Activated naive CD4-positive, alpha-beta T cell (primary cell): ENCODE measurements at places on chromosomes 6 and 20.

DNA sequence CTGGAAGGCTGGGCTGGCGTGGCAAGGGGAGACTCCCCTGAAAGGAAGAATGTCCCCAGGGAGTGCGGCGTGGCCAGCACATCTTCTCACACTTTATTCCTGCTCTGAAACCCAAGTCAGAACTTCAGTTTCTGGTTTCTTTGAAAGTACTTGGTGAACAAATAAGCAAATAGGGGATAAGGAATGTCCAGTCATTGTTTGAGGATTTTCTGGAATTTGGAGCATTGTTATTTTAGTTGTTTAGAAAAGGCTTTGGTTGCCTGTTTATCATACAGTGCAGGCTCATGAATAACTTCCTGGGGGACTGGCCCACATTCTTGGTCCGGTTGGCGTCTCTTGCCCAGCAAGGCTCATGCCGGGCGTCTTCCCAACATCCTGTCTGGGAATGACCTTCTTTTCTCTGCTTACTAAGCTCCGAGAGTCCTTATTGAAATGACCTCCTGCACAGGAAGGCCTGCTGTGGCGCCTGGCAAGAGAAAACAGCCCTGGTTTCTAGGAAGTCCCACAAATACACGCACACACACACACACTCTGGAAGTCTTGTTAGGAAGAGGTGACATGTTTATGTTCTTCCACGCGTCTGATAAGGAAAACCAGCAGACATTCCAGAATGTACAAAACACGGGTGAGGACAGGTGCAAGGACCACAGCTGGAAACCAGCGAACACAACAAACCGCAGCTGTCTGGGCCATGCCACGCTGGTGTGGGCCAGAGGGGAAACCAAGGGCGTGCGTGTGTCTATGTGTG lies 71.9 kb downstream of the TMEM170B start:
- no peak for DNase-seq

DNA sequence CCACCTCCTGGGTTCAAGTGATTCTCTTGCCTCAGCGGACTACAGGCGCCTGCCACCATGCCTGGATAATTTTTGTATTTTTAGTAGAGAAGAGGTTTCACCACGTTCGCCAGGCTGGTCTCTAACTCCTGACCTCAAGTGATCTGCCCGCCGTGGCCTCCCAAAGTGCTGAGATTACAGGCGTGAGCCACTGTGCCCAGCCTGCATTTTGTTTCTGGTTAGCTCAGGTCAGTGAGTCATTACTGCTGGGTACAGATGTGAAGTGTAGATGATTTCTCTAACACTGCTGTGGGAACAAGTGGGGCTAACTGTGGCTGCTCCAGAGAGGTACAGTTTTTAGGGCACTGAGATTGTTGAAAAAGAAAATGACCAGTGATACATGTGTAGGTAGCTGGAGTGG lies 188.6 kb downstream of the PRL start:
- DNase-seq: no peak

GRCh38 chr6:13472976-13473767 lies 14.2 kb downstream of the GFOD1 start:
- no peak for DNase-seq

DNA sequence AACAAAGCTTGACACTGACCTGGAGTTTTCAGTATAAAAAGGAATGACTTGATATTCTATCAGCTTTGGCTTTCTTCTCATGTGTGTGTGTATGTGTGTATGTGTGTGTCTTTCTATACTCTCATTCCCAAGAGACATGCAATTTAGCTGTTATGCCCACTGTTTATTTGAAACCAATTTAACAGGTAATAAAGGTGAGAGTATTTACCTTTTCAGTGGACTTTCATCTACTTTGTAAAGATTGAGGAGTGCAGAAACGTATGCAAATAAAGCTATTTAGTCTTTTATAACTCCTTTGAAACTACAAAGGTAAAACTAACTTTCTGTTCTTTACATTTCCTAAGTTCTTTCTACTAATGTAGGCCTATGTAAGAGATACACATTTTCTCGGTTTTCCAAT lies 103.5 kb upstream of the HS3ST5 start:
- no peak for DNase-seq

DNA sequence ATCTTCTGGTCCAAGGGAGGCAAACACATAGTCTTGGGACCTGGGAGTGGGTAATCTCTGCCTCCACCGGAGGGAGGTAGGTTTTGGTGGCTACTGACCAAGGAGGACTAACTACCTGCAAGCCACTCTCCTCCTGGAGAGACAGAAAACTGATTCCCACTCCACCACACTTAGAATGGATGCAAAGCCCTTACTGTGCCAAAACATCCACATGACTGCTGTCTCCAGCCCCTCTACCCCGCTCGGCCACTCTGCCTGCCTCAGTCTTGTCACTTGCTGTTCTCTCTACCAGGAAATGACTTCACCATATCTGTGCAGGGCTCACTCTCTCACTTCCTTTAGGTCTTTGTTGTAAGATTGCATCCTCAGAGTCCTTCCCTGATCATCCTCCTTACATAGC lies 129.5 kb upstream of the ARG1 start:
- DNase-seq: peak; percentile 11

DNA sequence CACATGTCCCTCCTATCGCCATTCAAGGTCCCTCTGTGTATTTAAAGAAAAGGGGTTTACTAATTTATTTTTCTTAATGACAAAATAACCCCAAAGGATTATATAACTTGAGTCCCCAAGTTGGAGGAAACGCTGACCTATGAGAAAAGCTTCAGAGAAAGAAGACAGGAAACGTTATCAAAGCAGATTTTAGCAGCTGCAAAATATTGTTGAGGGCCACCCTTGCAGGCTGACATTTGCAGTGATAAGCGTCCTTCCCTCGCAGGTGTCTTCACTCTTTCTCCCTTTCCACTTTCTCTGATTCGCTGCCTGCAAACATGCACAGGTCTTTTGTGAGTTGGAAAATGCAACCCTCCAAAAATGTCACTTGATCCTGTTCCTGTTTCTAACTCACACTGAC lies 103.2 kb upstream of the RIPOR2 start:
- DNase-seq: no peak

- DNase-seq: no peak
Observed at GRCh38 chr6:44071670-44072451, 55.4 kb downstream of the MRPL14 start.

GRCh38 chr6:160273750-160274149 lies 15.1 kb upstream of the SLC22A2 start:
- no peak for DNase-seq

DNA sequence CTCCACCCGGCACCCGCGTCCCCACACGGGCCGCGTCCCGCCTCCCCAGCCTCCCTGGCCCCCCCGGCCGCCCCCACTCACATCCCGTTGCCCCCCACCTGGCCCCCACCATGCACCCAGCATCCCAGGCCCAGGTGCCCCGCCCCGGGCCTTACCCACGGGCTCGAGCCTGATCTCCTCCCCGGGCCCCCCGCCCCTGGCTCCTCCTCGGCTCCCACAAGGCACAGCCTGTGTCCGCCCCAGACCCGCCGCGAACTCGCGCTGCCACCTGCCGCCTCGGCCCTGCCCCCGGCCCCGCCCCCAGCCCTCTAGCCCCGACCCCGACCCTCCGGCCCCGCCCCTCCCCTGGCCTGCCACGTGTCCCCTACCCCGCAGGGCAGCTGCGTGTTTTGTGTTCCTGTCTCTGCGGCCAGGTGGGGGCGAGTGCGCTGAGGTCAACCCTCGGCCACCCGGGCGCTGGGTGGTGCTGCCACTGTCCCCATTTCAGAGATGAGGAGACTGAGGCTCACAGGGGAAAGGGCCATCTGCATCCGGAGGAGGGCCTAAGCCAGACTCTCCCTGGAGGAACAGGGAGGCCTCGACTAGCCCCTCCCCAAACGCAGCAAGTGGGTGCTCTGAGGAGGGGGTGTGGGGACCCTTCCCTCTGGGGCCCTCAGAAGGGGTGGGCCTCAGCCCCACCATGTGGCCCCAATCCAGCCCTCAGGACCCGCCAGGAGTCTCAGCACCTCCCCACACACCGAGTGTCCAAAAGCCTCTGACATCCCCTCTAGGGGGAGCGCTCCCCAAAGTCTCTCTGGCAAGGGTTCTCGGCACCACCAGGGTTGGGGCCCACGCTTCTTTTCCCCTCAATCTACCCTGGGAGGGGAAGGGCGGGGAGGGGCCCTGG lies 99.8 kb downstream of the TAF4 start:
- no peak for DNase-seq

DNA sequence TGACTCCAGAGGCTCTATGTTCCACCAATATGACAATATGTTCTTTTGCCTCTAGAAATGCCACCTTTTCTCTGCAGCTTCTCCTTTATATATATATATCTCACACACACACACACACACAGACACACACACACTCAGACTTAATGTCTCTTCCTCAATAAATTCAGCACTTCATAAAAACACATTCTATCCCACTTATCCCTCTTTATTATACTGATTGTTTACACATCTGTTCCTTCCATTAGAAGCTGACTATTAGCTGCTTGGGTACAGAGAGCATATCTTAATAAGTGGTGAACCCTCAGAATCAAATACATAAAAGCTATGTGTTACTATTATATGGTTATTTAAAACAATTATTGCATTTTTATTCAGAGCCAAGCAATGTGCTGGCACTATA lies 23.3 kb downstream of the NRSN1 start:
- DNase-seq: no peak

DNA sequence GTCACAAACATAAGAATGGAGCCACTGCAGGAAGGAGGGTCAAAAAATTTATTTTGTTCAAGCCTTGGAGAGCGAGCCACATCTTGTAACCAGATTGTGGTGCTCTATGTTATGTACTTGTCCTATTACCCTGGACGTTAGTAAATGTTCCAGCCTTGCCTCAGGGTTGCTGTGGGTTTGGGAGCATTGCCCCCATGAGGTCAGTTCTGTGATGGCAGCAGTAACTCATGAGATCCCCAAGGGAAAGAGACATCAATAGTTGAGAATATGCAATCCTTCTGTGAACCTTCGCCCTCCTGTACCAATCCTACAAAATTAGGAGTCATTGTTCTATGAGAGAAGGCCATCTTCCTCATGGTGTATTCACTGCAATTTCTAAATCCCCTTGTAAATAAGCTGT lies 16.4 kb upstream of the CFAP206 start:
- no peak for DNase-seq

DNA sequence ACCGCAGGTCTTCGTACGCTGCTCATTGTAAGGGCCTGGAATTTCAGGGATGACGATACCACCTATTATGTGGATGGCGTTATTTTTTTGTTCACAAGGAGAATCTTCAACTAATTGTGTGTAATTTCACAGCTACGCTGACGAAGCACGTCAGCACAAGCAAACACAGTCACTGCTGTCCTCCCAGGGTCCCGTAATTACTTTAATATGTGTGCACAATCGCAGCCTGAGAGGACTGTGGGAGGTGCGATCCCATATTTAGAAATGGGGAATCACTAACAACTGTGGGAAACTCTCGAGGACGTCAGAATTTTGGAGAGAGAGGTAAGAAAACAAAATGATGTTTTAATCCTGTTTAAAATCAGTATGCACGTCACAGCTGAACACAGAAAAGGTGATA lies 40.2 kb upstream of the DACT2 start:
- DNase-seq: no peak

GRCh38 chr6:76453270-76453669 lies 380.8 kb upstream of the IMPG1 start:
- no peak for DNase-seq

DNA sequence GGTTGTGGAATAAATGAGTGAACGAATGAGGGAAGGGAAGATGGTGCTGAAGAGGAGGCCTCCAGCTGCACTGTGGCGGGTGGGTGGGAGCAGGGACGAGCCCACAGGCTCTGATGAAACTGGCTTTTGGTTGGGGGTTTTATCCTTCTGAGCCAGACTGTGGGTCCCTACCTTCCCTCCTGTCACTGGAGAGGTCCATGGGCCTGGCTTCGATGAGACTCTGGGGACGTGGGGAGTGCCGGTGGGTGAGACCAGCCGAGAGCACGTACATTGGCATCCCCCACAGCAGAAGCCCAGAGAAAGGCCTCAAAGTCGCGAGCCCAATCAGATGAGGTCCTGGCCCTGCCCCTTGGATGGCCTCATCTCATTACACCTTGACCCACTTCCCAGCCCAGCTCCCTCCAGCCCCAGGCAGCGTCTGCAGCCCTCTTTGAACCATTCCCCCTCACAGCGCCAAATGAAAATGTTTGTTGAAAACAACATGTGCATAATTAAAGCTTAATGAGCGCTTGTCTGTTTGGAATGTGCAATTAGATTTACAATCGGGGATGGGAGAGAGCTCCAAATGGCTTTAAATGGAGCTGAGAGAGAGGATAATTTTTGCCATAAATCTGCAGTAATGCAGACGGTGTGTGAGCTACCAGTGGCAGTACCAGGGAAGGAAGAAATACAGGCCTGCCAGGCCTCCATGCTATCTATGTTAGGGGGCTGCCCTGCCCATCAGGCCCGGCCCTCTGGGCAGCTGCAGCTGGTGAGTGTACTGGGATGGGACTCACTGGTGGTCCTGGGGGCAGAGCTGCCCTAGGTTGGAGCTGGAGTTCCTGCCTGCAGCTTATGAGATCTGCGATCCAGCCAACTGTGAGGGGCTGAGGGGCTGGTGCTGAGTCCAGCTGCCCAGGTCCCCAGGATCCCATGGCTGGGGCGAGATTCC lies 47.2 kb downstream of the TOX2 start:
- no peak for DNase-seq
